ENCODE measurements at places on chromosomes 5 and 9.

- peak; percentile 9 for DNase-seq
These were observed 181.7 kb downstream of the ERCC6L2 start for GRCh38 chr9:96057155-96057554.

- no peak for DNase-seq
These were observed 21.7 kb upstream of the SPINK7 start for GRCh38 chr5:148290271-148291195.

DNA sequence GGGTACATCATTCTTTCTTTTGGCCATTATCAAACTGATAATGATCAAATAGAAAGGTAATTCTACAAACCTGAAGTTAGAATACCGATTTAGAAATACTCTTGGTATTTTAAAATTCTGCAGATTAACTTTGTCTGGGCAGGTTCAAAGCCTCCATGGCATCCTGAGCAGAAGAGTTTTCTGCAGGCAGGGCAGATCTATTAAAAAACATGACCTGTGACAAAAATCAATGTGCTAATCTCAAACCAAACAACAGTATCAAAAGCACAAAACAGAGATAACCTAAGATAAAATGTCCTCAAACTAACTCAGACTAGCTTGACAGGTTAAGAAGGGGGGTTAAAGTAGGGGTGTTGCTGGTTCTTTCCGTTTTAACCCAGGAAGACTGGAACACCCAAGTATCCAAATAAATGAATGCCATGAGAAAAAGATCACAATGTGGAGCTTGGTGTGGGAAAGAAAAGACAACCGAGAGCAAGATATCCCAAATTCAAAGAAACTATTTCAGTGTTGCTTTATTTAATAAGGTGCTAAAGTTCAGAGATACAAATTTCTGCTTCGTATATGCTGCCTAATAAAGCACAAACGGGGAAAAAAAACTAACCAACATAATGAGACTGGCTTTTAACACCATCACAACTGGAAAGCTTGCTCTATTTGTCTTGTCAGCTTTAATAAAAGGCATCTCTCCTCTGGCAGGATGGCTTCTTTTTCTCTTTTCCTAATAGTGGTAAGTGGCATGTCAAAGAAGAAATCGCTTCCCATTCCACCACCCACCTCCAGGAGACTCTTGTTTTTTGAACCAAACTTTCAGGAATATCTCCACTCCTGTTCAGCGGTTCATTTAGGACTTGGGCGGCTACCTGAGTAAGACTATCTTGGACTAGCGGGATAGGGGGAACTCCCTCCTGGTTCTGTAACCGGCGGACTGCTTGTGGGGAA is 2.3 kb downstream of the EFNA5 start:
- no peak for DNase-seq

DNA sequence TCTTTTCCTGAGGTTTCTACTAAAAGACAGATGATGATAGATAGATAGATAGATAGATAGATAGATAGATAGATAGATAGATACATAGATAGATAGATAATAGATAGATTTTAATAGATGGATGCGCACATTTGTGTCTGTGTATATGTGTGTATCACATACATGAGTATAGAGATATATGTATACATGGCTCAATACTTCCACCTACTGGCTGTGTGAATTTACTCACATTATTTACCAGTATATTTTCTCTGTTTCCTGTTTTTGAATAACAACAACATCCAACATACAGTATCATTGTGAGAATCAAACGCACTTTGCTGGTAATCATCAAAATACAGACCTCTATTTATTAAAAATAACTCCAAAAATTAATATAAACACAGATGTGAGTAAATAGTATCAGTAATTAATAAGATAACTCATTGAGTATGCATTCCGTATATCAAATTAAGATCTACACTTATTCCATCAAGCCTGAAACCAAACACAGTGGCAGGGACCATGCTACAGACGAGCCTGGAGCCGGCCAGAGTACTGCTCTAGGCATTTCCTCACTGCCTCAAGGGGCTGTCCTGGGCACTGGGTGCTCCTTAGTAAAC is 338.0 kb downstream of the SEMA5A start:
- no peak for DNase-seq

- DNase-seq = no peak
These were observed 70.5 kb upstream of the TNFAIP8 start for GRCh38 chr5:119285070-119285916.

DNA sequence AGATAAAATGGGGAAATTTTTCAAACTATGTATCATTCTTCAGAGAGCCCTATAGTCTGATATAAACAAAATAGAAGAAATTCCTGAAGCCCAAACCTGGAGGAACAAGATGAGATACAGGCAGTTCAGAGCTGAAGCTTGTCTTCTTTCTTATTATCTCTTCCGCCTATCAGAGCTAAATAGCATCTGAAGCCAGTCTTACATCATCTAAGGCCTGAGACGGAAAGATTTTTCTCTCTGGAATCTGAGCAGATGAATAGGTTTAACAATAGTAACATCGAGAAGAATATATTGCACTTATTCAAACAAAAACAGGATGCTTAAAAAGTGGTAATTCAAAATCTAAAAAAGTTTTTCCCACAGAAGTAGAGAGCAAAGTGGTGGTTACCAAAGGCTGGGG is 59.8 kb downstream of the LPAR1 start:
- no peak for DNase-seq

- DNase-seq = no peak
These were observed 299.2 kb downstream of the CD180 start for GRCh38 chr5:66897356-66897755.

- DNase-seq = no peak
These were observed 559.5 kb upstream of the SGCD start for GRCh38 chr5:155767470-155767869.

GRCh38 chr9:18920141-18921084 is 112.6 kb downstream of the SAXO1 start:
- DNase-seq = no peak

- no peak for DNase-seq
These were observed 106.3 kb upstream of the SNX2 start for GRCh38 chr5:122668552-122668951.

- DNase-seq = peak; percentile 16
These were observed 5.5 kb upstream of the DBN1 start for GRCh38 chr5:177478711-177479646.

DNA sequence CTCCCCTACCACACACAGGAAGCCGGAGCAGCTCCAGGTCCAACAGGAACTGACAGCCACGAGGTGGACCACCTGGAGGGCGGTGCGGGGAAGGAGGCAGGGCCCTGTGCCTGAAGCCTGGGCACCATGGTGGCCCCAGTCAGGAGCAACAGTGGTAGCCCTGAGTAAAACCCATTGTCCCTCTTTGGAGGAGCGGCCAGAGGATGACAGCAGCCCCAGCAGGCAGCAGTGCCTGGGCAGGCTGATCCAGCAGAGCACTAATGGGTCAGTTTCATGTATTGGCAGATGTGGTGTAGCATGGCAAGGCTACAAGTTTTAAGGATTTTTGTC is 47.7 kb upstream of the GARNL3 start:
- DNase-seq = no peak

- no peak for DNase-seq
These were observed 1975.2 kb upstream of the C9orf72 start for GRCh38 chr9:29548436-29548835.

GRCh38 chr5:10733426-10733825 is 27.6 kb downstream of the DAP start:
- no peak for DNase-seq

DNA sequence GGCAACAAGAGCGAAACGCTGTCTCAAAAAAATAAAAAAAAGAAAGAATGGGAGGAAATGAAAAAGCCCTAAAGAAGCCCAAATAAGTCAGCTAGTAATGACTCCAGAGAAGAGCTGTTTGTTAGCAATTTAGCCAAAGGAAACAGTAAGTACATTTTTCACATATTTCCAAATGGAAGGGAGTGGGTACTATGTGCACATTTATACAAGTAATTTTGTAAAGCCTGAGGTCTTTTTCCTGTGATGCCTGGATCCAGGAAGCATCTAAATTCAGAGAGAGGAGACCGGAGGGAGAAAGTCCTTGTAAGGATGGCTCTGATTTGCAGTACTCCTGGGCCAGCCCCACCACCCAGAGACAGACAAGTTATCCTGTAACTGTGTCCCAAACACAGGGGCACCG is 14.7 kb downstream of the FBP1 start:
- no peak for DNase-seq

DNA sequence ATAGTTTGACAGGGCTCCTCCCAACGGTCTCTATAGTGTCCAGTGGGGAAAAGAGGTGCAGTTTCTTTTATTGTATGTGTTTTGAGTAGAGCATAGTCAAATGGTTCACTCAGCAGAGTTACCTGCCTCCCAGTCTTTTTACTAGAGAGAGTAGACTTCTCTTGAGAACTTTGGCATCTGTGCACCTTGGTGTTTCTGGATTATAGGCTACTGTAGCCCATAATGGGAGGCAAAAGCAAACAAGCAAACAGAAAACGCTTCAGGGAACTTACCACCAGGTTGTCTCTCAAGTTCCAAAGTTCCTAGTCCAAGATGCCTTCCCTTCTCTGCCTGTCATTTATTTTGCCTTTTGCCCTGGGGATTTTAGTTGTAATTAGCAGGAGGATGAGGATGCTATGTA is 26.2 kb downstream of the INVS start:
- no peak for DNase-seq

- no peak for DNase-seq
These were observed 28.1 kb downstream of the IL33 start for GRCh38 chr9:6243746-6244145.

- no peak for DNase-seq
These were observed 54.1 kb downstream of the GDA start for GRCh38 chr9:72203205-72203803.

DNA sequence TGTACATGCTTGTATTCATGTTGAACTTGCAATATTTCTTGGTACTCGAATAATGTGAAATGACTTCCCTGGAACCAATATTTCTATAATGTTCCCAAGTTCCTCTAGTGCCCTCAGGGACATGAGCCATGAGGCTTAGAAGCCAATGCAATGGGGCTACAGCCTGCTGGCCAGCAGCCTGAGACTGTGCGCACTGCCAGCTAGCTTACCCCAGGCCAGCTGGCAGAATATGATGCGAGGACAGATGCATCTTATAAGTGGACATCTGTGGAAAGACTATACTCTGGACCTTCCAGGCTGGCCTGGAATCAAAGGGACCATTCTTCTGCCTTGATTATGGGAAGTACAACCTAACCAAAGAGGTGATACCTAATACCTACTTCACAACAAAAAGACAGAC is 1862.0 kb upstream of the ACO1 start:
- no peak for DNase-seq

GRCh38 chr5:102279711-102280110 is 16.4 kb downstream of the SLCO4C1 start:
- no peak for DNase-seq

DNA sequence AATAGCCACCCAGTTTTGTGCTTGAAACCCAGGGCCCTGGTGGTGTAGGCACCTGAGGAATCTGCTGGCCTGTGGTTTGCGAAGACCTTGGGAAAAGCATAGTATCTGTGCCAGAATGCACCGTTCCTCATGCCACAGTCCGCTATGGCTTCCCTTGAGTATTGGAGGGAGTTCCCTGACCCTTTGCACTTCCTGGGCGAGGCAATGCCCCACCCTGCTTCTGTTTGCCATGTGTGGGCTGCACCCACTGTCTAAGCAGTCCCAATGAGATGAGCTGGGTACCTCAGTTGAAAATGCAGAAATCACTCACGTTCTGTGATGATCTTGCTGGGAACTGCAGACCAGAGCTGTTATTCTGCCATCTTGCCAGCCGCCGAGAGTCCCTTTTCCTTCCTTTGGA is 483.5 kb downstream of the AGTPBP1 start:
- no peak for DNase-seq

DNA sequence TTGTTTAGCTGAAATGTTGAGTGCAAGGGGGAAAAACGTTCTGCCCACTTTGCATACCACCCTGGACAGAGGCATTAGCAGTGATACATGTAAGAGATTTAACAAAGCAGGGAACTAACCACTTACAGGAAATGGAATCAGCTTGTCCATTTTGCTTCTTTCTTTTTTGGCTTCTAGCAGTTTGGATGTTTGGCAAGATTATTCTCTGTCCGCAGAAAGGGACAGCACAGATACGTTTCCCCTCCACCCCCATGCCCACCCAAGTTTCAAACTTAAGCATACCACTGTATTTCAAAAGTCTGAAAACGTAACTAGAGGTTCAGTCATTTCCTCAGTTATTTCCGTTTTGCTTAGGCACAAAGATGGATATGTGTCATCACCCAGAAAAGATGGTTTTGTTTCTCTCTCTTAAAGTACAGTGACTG is 118.4 kb downstream of the GDNF start:
- no peak for DNase-seq

GRCh38 chr9:6632516-6633183 is 12.9 kb downstream of the GLDC start:
- DNase-seq = no peak

GRCh38 chr9:91751922-91752321 is 198.1 kb downstream of the ROR2 start:
- no peak for DNase-seq
